Retinal pigment epithelial cell (primary cell): ENCODE measurements at places on chromosomes 16 and 17.
A peak's percentile ranks its signal among the peaks of the same experiment; 100 is the strongest.

- no peak for DNase-seq
Observed at GRCh38 chr17:79224903-79225302, 150.3 kb downstream of the ENGASE start.

DNA sequence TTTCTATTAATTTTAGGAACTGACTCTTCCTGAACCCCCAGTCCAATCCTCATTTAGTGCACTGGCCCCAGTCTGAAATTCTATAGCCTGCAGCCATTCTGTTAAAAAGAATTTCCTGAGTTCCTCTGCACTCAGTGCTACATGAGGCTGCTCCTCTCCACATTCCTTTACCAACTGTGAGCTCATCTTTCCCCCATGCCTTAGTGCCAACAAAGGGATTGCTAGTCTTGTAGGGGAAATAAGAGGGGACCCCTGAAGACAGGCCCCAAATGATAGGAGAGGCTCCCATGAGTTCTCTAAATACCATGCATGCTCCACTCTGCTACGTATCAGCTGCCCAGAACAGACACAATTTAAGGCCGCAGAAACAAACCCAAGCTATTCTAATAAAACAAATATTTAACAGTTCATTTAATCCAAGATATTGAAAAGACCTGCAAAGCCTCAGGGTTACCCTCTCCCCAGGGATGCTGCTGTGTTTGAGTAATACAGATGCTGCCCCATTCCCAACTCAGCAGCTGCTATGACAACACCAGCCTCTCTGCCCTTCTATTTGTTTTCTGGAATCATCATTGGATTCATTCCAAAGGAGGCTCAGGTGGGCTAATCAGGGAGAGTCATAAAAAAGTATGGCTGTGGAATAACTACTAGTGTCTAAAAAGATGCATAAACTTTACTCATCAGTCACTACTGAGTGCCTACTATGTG is 228.5 kb downstream of the TOX3 start:
- DNase-seq, result no peak

DNA sequence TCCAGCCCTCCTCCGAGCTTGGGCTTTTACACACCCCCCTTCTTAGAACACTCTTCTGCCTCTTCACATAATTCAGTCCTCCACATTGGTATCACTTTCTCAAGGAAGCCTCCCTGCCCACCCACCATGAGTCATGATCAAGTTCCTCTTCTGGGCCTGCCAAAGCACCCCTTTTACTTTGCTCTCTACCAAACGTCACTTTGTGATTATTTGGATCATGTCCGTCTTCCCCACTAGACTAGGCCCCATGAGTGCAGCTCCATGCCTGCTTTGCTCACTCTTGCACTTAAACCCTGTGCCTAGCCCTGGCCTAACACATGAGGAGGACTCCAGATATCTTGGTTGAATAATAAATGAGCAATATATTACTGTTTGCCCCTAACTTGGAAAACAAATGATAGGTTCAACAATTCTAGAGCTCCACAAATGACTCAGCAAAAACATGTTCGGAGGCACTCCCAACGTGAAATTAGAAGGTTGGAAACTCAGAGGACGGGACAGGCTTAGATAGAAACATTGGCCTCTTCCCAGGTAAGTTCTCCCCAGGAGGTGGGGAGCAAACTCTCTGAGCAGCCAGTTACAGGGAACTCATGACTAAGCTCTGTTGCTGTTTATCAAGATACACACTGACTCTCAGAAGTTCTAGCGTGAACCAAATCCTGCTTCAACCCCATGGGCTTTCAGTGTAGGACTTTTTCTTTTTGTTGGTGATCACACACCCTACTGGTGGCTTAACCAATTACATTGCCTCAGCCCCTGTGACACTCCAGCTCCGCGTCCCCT is 28.3 kb downstream of the G6PC1 start:
- peak; percentile 26 for DNase-seq

- no peak for DNase-seq
Observed at GRCh38 chr17:77049440-77049839, 91.3 kb upstream of the SEC14L1 start.

- no peak for DNase-seq
Observed at GRCh38 chr17:72226322-72226721, 105.5 kb downstream of the SOX9 start.

DNA sequence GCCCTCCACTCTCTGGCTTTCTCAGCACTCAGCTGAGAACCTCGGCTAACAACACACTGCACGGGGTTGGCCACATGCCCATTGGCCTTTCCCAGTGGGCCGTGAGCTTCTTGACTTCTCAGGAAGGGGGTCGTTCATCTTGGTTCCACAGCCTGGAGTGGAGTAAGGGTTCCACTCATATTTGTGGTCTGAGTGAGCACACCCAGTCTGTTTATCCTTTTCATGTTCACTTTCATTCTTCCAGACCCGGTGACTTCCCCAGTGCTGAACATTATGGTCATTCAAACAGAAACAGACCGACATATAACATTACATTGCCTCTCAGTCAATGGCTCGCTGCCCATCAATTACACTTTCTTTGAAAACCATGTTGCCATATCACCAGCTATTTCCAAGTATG is 8.2 kb downstream of the MILR1 start:
- no peak for DNase-seq

GRCh38 chr17:59838052-59838916 is 54.5 kb downstream of the TUBD1 start:
- no peak for DNase-seq

- no peak for DNase-seq
Observed at GRCh38 chr17:13575466-13575865, 26.3 kb downstream of the HS3ST3A1 start.

DNA sequence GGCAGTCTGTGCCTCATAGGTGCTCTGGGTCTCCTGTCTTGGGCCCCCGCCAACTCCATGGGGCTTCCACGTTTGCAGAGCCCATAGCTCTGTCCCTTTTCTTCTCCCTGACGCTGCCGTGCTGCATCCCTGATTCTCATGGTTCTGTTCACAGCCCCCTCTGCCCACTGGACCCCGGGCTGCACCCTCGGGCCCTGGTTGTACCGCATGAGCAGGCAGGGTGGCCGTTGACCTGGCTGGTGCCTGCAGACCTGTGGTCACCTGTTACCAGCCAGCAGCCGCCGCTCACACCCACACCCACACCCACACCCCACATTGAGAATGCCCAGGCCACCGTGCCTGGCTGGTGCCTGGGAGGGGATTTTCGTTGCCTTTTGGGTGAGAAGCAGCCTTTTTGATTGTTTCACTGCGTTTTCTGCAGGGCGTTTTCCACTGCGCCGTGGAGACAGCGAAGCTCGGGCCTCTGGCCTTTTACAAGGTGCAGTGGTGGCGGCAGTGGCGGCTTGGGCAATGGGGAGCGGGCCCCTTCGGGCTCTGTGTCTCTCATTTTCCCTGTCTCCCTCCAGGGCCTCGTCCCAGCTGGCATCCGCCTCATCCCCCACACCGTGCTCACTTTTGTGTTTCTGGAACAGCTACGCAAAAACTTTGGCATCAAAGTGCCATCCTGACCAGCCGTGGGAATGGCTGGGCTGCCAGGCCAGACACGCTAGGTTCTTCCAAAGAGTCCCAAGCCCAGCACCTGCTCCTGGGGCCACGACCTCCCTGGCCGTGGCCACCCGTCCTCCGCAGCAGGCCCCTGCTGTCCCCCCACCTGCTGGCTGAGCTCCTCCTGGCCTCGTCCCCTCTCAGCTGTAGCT is 7.6 kb downstream of the SLC25A10 start:
- DNase-seq, result no peak

GRCh38 chr17:56777859-56778258 is 55.9 kb downstream of the C17orf67 start:
- no peak for DNase-seq

DNA sequence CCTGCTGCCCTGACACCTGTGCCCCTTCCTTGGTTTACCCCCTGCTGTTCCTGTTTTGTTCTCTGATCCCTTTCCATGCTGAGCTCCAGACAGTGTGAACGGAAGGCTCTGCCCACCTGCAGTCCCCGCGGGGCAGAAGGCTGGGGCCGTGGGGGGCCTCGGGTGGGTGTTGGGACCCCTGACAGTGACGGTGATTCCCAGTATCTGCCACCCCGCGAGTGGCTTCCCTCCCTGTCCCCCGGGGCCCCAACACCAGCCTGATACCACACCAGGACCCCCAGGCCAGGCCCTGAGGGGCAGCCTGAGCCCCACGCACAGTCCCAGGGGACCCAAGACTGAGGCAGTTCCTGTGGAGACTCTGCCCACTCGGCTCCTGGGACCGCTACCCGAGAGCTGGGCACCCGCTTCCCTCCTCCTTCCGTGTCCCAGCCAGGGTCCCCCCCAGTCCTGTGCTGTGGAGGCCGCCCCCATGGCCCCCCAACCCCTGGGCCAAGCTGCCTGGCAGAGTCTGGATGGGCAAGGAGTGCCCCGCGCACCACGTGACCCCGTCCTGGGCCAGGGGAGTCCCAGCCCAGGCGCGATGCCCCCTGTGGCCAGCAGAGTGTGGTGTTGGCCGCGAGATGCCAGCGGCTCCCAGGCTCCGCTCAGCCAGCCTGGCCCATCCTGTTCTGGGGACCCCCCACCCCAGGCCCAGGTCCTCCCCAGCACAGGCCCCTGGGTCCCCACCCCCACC is 10.0 kb upstream of the C1QTNF8 start:
- DNase-seq, result no peak

GRCh38 chr17:41322094-41322902 is 6.8 kb upstream of the KRTAP17-1 start:
- peak; percentile 15 for DNase-seq

DNA sequence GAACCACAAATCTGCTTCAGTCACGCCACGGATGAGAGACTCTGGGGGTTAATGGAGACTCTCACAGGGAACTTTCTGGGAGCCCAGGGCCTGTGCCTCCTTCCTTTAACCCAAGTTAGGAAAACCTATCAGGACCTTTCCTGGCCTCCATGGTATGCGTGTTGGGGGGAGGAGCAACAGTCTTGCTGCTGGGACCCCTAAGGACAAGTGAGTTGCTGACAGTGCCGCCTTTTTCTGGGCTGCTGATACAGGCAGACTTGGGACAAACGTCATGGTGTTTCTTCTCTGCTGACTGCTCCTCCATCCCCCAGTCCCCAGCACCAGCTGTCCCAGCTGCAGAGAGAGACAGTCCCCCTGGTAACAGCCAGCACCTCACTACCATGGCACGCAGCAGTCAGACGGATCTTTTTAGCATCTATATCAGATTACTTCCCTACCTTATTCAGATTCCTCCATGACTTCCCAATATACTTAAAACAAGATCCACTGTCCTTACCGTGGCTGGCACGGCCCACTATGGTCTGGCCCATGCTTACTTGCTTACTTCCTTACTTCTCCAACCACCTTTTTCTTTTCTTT is 6.5 kb downstream of the DPEP2NB start:
- no peak for DNase-seq

DNA sequence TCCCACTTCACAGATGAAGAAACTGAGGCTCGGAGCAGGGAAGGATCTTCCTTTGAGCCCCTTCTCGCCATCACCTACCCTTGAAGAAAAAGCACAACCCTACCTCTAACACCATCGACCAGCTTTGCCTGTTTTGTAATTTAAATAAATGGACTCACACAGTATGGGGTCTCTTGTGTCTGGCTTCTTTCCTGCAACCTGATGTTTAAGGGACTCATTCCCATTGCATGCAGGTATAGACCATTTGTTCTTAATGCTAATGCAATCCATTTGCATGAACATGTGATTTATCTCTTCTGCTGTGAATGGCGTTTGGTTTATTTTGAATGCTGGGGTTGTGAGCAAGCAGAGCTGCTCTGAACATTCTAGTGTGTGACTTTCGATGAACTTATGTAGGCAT is 150.8 kb upstream of the FOXF1 start:
- DNase-seq, result no peak

DNA sequence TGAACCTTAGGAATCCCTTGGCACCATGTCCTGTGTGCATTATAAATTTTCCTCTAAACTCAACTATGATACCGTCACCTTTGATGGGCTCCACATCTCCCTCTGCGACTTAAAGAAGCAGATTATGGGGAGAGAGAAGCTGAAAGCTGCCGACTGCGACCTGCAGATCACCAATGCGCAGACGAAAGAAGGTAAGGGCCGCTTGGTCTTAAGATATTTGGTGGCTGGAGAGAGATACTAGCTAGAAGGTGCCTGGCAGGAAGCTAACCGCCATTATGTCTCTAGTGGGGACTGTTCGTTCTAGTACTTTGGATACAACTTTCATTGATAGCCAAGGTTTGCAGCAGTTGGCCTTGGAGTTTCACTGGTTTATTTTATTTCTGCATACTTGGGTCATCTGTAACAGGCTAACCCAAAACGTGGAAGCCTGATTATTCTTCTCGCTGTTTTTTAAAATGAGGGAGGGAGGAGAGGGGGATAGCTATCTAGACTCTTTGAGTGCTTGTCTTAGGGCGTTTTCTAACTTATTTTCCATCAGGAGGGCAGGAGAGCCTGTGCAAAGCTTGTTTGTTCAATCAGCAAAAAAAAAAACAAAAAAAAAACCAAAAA is 1.3 kb downstream of the RBBP6 start:
- no peak for DNase-seq

- DNase-seq, result no peak
Observed at GRCh38 chr16:58970775-58971174, 236.7 kb upstream of the GOT2 start.

- no peak for DNase-seq
Observed at GRCh38 chr16:17261197-17261858, 209.4 kb downstream of the XYLT1 start.

- DNase-seq, result no peak
Observed at GRCh38 chr17:59154721-59155438, at the start of gene SKA2. Gene SKA2, minus strand, starts transcription at chr17:59155186. Its CDS starts 23 bp downstream, at chr17:59155163.

- no peak for DNase-seq
Observed at GRCh38 chr17:19707728-19708221, 8.6 kb downstream of the SLC47A2 start.

- no peak for DNase-seq
Observed at GRCh38 chr17:54009502-54009901, 186.8 kb downstream of the KIF2B start.

DNA sequence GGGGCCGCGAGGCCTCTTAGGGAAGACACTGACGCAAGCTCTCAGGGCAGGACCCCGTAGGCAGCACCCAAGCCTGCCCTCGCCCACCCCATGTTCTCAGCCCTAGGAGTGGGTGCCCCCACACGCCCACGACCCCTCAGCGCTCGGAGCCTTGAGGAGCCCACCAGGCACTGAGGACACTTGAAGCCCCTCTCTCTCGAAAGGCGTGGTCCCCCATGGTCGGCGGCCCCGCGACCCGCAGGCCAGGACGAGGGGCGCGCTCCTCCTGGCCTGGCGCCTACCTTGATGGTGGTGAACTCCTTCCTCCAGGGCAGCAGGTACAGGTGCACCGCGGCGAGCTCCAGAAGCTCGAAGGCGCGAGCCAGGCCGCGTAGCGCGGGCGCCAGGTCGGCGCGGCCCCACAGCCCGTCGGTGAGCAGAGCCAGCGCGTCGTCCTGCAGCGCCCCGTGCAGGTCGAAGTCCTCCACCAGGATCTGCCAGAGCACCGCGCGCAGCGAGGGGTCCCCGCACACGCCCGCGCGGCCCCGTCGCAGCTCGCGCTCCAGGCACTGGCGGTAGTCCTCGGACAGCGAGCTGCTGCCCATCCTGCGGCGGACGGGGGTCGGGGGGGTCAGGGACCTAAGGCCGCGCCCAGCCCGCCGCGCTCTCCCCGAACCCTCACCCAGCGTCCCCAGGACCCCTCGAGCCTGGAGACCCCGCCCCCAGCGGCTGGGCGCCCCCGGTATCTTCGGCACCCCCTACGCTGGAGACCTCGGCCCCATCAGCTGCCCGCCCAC is 668 bp downstream of the SPATA2L start:
- no peak for DNase-seq

GRCh38 chr16:54538276-54538675 is 251.7 kb upstream of the IRX3 start:
- DNase-seq, result no peak

- no peak for DNase-seq
Observed at GRCh38 chr16:24920568-24920967, 74.8 kb downstream of the SLC5A11 start.
